ENCODE measurements at places on chromosomes 4 and X.

DNA sequence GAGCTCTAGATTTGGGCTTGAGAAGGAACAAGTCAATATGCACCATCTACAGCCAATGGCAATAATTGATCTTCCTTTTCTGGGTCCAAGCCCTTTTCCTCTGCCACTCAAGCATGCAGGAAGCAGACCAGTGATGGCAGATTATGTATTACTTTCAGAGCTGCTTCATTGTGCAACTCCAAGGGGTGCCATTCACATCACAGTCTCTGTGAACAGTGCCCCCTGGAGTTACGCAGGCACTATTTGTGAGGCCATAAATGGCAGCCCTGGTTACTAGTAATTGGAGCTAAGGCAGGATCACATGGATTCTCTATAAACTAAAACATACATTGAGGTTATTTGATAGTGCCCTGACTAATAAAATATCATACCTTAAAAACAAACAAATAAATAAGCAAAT is 313.4 kb upstream of the SLC7A11 start:
- DNase-seq = no peak

DNA sequence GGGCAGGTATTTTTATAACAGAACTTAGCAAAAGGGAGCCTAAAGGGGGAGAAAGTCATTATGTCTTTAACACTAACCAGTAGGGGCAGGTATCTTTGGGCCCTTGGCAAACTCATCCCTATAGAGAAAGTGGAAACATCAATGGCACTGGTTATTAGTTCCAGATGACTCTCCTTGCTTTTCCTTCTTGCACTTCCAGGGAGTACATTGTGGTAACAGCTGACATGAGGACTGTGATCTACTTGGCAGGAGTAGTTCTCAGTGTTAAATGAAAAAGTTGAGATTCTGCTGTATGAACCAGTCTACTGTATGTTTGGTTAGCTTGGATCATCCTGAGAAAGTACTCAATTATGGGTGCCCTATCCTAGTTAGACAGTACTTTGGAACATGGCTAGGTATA is 93.6 kb downstream of the ATXN3L start:
- DNase-seq = no peak

- no peak for DNase-seq
Measured at GRCh38 chr4:134337574-134337973, 136.0 kb upstream of the PABPC4L start.

- no peak for DNase-seq
Measured at GRCh38 chrX:17484592-17484991, 109.6 kb downstream of the NHS start.

DNA sequence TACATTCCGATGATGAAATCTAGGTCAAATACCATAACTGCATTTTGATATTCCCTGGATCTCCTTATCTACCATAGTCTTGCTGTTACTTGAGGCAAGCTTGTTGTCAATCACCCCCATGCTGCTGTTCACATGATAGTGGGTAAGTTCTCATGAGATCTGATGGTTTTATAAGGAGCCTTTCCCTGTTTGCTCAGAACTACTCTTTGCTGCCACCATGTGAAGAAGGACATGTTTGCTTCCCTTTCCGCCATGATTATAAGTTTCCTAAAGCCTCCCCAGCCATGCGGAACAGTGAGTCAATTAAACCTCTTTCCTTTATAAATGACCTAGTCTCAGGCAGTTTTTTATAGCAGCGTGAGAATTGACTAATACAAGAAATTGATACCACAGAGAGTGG is 432.0 kb downstream of the GLUD2 start:
- DNase-seq = no peak

- DNase-seq = no peak
Measured at GRCh38 chr4:72875138-72875537, 194.4 kb downstream of the COX18 start.

- no peak for DNase-seq
Measured at GRCh38 chr4:25163196-25163595, 2.9 kb upstream of the SEPSECS start.

GRCh38 chr4:102791318-102791835 is 30.6 kb upstream of the MANBA start:
- DNase-seq = no peak

- DNase-seq = no peak
Measured at GRCh38 chrX:119757646-119757978, 776 bp upstream of the SOWAHD start.

DNA sequence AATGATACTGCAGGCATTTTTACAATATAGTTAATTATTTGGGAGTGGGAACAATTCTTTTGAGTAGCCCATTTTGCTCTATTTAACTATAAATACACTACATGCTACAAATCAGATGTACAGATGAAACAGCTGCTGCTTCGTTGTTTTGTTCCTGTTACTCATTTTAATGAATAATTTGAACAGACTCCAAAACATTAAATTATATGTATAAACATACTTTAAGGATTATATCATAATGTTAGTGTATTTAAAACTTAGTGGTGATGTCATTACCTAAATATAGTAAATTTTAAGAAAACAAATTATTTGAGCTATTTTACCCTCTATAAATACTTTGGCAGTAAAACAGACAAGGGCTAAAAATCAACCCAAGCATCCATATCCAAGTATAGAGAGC is 60.7 kb downstream of the GAB1 start:
- no peak for DNase-seq

GRCh38 chrX:40845331-40845911 is 110.1 kb upstream of the MED14 start:
- DNase-seq = no peak

DNA sequence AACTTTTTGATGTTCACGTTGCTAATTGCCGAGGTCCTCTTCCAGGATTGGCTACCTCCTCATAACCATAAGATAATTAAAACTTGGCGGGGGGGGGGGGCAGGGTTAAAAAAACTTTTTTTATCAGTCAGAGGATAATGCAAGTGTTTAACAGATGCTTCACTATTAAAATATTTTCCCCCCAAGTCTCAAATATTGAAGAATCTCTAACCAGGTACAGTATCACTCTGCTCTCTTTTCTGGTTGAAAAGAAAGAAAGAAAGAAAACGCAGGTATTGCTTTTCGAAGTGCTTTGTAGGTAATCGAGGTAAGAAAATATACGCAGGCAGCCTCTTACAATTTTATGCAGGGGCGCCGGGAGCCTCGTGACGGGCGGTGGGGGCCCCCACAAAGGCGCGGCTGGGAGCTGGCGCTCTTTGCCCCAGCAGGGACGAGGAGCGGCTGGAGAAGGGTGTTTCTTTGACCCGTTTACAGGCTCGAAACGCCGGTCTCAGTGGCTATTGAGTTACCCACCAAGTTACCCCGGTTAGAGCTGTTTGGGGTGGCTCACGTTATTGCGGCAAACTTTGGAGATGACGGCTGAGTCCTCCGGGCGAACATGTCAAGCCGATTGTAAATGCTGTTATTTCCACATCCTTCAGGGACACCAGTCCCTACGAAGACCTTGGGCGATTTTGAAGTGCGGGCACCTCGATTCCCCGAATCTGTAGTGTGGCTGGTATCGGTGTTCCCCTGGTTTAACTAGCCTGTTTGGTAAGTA is 477 bp upstream of the HAND2 start:
- no peak for DNase-seq

DNA sequence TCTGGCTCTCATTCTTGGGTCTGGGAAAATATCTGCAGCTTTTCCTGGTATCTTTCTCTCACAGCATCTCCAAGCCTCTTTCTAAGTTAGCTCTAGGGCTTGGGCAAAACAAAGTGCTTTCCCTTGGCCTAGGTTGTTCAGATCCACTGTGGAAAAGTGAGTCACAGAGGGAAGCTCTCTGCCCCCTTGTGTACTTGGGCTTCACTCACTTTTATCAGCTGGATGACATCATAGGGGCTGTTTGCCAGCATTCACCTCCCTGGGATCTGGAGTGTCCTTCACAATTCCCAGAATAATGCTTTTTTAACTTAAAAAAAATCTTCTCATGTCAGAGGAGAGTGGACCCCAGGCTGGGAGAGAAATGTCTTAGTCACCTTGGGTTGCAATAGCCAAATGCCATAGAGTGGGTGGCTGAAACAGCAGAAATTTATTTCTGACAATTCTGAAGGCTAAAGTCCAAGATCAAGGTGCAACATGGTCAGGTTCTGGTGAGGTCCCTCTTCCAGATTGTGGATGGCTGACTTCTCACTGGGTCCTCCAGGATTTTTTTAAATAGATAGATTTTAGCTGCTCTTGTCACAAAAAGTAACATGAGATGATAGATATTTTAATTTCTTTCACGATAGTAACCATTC is 247.8 kb downstream of the SH2D1A start:
- no peak for DNase-seq

- DNase-seq = no peak
Measured at GRCh38 chr4:17544205-17544604, 29.2 kb downstream of the CLRN2 start.

GRCh38 chrX:46710425-46710824 is 48.5 kb downstream of the SLC9A7 start:
- DNase-seq = no peak

DNA sequence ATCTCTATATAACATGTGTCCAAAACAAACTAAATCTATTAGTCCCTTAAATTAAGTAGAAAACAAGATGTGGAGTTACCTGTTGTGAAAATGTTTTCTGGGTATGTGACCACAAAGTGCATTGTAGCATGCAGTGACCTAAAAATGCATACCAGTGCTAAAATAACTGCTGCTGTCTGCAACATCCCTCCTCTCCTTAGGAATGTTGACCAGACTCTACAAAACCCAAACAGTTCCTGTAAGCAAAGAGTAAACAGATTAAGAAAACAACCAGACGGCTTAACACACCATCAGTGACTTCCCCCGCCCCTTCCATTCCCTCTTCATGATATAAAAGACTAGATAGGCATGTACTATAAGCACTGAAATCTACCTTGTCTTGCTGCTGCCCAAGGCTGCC is 15.8 kb upstream of the RAB33B start:
- no peak for DNase-seq

DNA sequence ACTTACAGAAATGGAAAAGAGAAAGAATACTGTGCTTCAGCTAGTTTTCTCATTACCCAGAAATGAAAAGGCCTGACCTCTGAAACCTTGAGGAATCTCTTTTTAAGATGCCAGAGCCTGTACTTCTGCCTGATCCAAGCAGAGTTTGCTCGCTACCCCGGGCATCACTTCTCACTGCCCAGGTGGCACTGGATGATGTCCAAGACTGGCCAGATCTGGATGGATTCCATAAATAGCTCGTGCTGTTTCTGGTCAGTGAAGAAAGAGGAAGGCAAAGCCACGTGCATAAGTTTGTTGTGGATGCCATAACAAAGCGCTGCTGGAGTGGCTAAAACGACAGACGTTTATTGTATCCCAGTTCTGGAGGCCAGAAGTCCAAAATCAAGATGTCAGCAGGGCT is 133.5 kb downstream of the TBL1X start:
- no peak for DNase-seq

- DNase-seq = no peak
Measured at GRCh38 chr4:115675719-115676118, 562.3 kb upstream of the NDST4 start.

DNA sequence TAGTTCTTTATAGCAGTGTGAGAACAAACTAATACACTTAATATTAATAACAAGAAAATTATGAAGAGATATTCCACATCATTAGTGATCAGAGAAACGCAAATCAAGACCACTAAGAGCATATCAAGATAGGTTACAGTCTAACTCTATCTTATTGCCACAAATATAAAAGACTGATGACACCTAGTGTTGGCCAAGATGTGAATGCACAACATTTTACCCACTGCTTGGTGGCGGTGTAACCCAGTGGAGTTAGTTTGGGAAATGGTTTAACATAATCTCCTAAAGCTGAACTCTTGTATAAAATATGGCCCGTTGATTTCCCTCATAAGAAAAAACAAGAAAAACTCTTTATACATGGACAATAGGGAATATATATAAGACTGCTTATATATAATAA is 92.4 kb downstream of the SLITRK2 start:
- no peak for DNase-seq

DNA sequence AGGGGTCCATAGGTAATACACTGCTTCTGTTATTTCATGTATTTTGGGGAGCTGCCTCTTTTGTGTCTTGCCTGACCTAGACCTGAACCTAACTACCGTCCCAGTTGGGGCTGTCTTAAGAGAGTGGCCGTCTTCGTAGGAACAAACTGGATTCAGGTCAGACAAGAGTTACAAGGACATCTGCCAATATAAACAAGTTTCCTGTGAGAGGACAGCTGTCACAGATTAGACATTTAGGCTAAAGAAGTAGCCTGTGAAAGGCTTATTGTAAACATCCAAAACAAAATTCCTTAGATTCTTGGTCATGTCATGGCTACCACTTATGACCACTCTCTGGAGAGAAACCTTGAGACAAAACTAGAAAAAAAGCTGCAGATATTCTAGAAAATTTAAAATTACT is 797.6 kb upstream of the AADAT start:
- no peak for DNase-seq

GRCh38 chr4:76611616-76612207 is 176.7 kb downstream of the SHROOM3 start:
- DNase-seq = no peak

GRCh38 chrX:120739300-120739699 is 109.4 kb upstream of the C1GALT1C1 start:
- DNase-seq = no peak

GRCh38 chrX:135890087-135890585 is 3.1 kb downstream of the CT45A10 start:
- DNase-seq = no peak

DNA sequence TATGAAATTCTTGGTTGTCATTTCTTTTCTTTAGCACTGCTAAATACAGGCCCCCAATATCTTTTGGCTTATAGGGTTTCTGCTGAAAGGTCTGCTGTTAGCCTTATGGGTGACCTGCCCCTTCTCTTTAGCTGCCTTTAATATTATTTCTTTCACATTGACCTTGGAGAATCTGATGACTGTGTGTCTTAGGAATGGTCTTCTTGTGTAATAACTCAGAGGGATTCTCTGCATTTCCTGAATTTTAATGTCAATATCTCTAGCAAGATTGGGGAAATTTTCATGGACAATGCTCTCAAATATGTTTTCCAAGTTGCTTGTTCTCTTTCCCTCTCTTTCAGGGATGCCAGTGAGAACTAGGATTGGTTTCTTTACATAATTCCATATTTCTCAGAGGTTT is 292.4 kb downstream of the SLC7A11 start:
- DNase-seq = no peak

GRCh38 chrX:133881007-133881406 is 104.4 kb downstream of the GPC3 start:
- no peak for DNase-seq

GRCh38 chr4:122845066-122845465 is 18.4 kb downstream of the FGF2 start:
- DNase-seq = no peak

DNA sequence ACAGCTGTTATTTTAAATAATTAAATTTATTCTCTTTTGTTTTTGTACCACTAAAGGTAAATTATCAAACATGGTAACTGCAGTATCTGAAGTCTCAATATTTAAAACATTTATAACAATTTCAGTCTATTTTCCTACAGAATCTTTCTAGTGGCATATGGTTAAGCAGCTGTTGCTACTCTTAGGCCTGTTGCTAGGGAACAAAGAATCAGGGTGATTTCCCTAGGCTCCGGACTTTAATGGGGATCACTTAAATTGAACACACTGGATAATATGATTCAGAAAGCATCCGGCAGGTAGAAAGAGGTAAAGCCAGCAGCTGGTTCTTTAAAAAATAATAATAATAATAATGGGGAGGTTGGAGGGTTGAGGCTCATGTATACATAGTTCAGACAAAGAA is 17.6 kb downstream of the FBXO8 start:
- DNase-seq = no peak

- no peak for DNase-seq
Measured at GRCh38 chr4:111630705-111631104, 514.5 kb upstream of the FAM241A start.

All from activated T-helper 9 cell treated with anti-CD3 and anti-CD28 coated beads, Interleukin-2, amount 50 U/mL, for 16 hours (primary cell).